ENCODE measurements at places on chromosomes 6 and 20.

- no peak for DNase-seq
Observed at GRCh38 chr6:128784266-128784665, 98.7 kb upstream of the LAMA2 start.

GRCh38 chr20:10090588-10091166 lies 55.9 kb downstream of the ANKEF1 start:
- DNase-seq: no peak

- no peak for DNase-seq
Observed at GRCh38 chr6:129211626-129212025, 328.7 kb downstream of the LAMA2 start.

DNA sequence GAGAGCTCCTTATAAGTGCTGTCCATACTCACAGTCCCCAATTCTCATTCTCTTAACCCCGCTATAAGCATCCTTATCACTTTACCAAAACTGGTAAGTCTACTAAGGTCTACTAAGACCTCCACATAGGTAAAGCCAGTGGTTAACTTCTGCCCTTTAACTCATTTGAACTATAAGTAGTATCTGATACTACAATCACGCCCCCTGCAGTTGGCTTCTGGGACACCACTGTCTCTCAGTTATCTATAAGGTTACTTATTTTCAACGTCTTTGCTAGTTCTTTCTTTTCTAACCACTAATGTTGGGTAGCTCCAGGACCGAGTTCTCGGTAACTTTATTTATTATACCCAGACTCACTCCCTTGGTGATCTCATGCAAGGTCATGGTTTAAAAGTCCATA lies 142.6 kb downstream of the ARHGAP18 start:
- DNase-seq: no peak

- no peak for DNase-seq
Observed at GRCh38 chr6:133467231-133467981, 226.2 kb downstream of the EYA4 start.

- DNase-seq: peak; percentile 22
Observed at GRCh38 chr6:21594416-21595281, 1.1 kb downstream of the SOX4 start.

DNA sequence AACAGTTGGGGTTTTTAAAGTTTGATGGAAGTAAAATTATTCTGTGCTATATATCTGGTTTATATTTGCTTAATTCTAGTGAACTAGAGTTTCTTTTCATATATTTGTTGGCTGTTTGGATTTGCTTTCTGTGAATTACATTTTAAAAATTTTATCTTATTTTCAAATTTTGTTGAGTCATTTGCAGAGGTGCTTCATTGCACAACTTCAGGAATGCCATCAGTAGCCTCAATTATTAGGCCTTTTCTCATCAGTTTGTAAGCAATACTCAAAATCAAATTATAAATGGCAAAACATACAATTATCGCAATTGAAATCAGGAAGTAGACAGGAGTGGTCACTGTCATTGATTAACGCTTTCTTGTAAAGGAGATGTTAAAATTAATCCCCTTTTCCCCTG lies 96.9 kb downstream of the UBE3D start:
- DNase-seq: no peak

DNA sequence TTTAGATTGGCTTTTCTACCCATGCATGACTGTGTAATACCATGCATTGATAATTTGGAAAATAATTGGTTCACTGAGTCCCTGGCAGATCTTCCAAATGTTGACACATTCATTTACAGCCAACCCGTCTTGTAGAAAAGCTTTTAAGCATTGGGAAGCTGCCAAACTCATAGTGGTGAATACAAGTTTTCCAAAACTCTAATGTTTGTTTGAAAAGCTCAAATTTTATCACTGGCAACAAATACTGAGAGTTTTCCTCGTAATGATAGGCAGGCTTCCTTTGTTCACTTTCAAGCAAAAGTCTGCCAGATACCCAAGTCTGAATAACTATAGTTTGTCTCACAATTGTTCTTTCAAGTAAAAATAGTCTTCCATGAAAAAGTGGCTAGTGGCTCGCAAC lies 143.0 kb downstream of the FIG4 start:
- no peak for DNase-seq

DNA sequence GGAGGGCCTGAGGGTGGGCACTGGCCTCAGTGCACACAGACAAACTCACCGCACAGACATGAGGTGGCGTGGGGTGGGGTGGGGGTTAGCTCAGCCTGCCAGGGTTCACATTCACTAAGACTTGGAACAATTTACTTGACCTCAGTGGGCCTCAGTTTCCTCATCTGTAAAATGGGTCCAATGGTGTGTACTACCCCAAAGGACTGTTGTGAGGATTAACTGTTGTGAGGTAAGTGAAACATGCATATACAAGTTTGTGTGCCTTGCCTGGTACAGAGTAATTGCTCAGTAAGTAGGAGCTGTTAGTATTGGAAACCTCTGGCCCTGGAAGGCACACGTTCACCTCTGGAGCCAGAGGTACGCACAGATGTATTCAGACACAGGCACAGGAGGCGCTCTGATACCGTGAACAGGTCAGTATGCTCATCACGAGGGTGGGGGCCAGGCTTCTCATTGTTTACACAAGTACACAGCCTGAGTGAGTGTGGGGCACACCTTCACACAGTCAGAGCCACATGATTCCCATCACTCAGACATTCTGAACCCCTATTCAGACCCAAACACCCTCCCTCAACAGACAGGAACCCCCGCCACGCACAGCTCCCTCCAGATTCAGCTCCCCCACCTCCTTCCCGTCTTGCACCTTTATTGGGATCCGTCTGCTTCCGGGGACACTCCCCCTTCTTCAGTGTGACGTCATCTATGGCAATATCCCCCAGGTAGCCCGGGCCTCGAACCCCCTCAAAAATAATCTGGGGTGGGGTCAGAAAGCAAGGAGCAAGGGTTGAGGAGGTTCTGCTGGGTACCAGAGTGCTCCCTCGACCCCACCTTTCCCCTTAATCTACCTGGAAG lies 59.9 kb downstream of the MDGA1 start:
- DNase-seq: no peak

- DNase-seq: no peak
Observed at GRCh38 chr6:26360451-26361416, 4.3 kb upstream of the BTN3A2 start.

DNA sequence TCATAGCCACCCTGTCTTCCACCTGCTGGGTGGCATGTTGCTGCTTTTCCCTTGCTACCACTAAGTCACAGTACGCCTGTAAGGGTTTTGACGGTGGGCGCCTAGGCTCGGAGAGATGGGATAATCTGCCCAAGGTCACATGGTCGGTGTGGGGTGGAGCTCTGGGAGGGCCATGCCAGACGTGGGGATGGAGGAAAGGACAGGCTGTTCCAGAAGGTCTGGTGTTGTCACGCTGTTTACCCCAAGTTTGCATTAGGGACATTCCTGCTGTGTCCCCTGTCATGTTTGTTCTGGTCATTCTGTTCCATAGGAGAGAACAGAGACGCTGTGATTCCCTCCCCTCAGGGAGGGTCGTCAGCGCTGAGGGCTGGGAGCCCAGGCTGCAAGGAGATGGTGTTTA lies 16.1 kb downstream of the IP6K3 start:
- no peak for DNase-seq
